ENCODE measurements at places on chromosomes 2 and 18.

- DNase-seq, result peak; percentile 46
Observed at GRCh38 chr2:95375532-95376150, 26.9 kb upstream of the FAHD2A start.

DNA sequence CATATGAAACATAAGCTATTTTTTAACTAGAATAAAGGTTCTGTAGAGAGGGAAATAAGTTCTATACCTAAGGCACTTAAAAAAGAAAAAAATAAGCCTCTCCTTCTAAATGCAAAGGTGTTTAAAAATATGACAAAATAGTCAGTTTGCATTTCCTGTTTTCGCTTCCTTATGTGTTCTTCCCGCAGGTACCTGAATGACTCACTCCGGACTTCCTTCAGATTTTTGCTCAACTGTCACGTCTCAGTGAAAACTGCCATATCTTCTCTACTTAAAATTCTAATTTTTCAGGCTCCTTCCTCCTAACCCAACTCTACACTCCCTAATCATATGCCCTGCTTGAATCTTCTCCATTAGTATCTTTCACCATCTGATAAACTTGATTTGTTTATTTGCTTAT is 1333.1 kb downstream of the LRP1B start:
- DNase-seq, result no peak

GRCh38 chr2:147464737-147465357 is 380.0 kb upstream of the ACVR2A start:
- DNase-seq, result no peak

DNA sequence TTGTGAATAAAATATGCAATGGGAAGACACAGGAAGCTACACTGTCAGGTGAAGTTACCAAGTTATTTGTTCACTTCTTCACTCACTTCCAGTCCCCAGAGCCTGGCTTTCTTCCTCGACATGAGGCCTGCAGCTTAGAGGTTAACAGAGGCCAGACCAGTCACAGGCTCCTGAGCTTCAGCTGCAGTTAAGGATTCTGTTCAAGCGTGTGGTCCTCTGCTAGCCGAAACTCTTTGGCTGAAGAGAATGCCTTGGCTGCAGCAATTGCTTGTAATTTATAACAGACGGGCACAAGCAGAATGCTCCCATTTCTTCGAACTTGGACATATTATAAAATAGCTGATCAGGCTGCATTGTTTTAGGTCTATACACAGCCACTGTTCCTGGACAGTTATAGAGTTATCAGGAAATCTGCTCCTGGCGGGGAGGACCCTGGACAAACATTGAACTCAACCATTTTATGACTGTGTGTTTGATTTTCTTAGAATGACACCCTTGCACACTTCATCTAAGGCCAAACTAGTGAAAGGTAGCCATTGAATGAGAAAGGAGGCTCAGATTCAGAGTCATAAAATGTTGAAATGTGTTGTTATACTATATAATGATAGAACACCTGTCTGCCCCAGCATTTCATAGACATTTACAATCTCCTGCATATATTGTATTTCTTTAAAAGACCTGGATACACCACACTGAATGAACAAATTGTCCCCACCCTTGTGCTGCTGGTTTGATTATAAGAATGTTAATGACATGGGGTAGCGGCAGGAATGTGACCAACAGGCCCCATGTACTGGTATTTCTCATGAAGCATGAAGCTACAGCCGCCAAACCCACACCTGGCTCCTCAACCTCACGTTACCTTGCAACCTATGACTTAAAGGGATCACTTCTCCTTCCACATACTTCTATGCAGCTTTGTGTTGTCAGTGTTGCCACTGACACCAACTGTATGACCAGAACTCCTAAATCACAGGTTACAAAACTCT is 153.6 kb downstream of the TDRD15 start:
- DNase-seq, result no peak

- DNase-seq, result no peak
Observed at GRCh38 chr2:122233372-122233771, 477.9 kb downstream of the TSN start.

GRCh38 chr18:38923126-38923525 is 1357.5 kb upstream of the CELF4 start:
- no peak for DNase-seq

Data from tibial artery (tissue), 4 donors.